ENCODE measurements at places on chromosomes 1 and 21.

- no peak for DNase-seq
Measured at GRCh38 chr1:10101929-10102328, 69.2 kb downstream of the UBE4B start.

DNA sequence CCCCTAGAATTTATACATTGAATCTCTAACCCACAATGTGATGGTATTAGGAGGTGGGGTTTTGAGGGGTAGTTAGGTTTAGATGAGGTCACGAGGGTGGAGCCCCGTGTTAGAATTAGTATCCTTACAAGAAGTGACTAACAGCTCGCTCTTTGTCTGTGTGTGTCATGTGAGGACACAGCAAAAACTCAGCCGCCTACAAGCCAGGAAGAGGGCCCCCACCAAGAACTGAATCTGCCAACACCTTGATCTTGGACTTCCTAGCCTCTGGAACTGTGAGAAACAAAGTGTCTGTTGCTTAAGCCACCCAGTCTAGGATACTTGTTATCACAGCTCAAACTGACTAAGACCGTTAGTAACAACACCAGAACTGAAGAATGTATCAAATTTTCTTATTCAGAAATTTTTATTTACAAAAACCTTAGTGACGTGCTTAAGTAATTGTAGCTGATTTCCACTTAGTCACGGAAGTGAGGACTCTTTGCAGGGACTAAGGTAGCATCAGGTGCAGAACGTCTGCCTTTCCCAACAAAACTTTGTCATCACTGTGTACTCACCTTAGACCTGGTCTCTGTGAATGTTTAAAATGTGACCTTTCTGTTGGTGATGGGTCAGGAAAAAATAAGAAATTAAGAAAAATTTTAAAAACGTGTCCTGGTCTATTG, 24.5 kb upstream of the LRRC8C start:
- DNase-seq = no peak

DNA sequence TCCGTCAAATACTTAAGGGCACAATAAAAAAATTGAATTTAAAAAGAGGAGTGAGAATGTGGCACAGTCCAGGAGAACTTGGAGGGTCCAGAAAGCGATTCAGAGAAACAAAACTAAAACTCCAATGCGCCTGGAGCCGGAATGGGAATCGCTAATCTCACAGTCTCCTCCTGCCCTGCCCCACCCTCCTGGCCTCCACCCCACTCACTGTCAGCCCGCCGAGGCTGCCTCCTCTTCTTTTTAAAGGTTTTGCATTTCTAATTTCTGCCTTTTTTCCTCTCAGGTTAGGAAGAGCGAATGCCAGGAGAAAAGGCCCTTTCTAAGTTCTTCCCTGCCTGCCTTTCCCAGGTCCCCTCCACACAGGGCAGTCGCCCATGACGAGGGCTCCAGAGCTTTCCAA, 135.3 kb downstream of the ZBTB18 start:
- no peak for DNase-seq

GRCh38 chr1:231684356-231685244, 58.0 kb downstream of the DISC1 start:
- no peak for DNase-seq

- no peak for DNase-seq
Measured at GRCh38 chr1:209012443-209013196, 570.9 kb upstream of the CAMK1G start.

DNA sequence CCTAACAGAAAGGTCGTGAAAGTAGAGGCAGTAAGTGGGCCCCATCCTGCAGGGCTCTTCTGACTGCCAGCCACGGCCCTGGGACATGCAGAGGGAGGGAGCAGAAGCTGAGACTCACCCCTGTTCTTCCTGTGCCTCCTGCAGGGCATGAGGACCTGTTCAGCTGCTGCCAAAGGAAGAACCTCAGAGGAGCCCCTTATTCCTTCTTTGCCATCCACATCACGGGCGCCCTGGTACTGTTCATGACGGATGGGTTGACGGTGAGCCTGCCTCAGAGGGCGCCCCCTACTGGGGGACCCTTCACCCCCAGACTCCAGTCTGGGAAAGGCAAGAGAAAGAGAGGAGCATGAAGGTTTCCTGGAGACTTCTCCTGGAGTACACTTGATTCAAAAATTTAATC, 47.1 kb downstream of the ELK4 start:
- no peak for DNase-seq

DNA sequence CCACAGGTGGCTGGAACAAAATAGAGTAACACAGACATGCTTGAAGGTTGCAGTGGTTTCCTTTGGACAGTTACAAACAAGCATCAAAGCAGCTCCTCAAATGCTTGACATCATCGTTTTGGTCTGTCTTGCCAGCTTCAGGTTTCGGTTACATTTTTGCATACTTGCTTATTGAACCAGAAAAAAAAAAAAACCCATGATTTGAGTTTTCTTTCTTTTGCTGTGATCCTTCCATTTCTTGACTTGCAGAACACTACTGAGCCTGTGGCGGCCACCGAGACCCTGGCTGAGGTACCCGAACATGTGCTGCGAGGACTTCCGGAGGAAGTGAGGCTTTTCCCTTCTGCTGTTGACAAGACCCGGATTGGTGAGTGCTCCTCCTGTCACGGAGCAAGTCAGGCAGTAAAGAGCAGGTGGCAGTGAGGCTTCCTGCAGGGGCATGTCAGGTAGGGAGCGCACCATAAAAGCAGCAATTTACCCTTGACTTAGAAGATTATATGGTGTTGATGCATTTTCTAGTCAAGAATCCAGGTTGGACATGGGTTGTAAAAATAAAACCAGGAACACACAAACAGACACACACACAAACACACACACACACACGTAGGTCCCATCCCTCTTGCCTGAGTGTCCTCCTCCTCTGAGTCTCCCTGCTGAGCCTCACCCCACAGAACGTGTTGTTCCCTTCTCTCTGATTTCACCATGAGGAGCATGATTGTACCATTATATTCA, 30.9 kb downstream of the PRDM2 start:
- no peak for DNase-seq

GRCh38 chr1:42576935-42577334, 81.3 kb upstream of the PPIH start:
- DNase-seq = no peak

DNA sequence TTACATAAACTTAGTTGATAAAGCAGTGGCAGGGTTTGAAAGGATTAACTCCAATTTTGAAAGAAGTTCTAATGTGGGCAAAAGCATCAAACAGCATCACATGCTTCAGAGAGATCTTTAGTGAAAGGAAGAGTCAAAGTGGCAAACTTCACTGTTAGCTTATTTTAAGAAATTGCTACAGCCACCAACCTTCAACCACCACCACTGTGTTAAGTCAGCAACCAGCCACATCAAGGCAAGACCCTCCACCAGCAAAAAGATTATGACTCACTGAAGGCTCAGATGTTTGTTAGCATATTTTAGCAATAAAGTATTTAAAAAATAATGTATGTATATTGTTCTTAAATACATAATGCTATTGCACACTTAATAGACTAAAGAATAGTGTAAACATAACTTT, 21.3 kb upstream of the MAGI3 start:
- no peak for DNase-seq

GRCh38 chr1:99264201-99265021, at the start of gene PLPPR4:
Gene PLPPR4 (plus strand): TSS chr1:99264492. CDS start chr1:99264594, 102 bp downstream.
- peak; percentile 41 for DNase-seq

- DNase-seq = no peak
Measured at GRCh38 chr21:35032474-35033263, 16.4 kb downstream of the RUNX1 start.

Data from muscle of back (tissue), 13 donors.